ENCODE measurements at places on chromosomes 1 and 21.

- DNase-seq: no peak
Measured at GRCh38 chr1:184627007-184627341, 127.7 kb downstream of the EDEM3 start.

- DNase-seq: no peak
Measured at GRCh38 chr1:5990913-5991312, 1.3 kb downstream of the NPHP4 start.

GRCh38 chr1:55478742-55479141 lies 263.6 kb upstream of the USP24 start:
- no peak for DNase-seq

DNA sequence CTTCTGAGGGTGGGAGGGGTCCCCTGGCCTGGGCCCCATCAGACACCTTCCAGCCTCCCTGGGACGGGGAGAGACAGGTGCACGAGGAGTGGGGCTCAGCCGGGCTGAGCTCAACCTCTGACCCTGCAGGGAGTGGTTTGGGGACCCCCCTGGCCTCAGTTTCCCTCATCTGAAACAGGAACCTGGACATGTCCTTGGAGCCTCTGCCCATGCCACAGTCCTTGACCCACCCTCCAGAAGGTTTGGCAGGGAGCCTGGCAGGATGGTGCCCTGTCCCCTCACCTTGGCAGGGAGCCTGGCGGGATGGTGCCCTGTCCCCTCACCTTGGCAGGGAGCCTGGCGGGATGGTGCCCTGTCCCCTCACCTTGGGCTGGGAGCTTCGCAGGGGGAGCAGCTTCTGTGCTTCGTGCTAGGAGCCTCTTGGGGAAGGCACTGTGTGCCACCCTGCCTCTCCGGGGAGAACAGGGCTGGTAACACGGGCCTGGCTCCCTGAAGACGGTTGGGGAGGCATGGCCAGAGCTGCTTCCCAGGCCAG lies 58.3 kb downstream of the SLX9 start:
- DNase-seq: no peak

DNA sequence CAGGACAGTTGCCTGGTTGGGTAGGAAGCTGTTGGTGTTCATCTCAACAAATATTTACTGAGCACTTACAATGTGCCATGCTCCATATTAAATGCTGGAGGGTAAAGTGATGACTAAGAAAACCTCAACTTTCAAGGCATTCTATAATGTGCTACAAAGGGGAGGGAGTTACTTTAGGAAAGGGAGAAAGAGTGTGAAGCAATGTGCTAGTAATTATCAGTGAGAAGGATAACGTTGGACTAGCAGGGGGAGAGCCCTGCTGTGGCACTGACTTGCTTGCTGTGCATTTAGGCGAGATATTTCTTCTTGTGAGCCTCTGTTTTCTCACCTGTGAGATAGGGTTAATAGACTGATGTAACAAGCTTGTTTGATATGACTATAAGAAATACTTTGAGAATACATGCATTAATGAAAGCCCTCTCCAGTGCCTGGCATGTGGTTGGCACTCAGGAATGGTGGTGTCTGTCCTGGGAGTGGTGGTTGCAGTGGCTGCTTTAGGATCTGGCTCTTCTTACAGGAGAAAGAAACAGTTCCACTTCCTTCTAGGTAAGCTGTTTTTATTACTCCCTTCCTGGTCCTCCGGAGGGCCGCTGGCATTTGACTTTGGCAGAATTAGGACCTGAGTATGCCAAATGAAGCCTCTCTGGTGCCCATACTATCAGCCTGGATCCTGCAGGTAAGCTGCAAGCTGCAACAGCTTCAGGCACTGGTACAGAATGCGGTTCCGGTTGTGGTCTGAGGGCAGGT lies 111.1 kb upstream of the COA6 start:
- DNase-seq: no peak

DNA sequence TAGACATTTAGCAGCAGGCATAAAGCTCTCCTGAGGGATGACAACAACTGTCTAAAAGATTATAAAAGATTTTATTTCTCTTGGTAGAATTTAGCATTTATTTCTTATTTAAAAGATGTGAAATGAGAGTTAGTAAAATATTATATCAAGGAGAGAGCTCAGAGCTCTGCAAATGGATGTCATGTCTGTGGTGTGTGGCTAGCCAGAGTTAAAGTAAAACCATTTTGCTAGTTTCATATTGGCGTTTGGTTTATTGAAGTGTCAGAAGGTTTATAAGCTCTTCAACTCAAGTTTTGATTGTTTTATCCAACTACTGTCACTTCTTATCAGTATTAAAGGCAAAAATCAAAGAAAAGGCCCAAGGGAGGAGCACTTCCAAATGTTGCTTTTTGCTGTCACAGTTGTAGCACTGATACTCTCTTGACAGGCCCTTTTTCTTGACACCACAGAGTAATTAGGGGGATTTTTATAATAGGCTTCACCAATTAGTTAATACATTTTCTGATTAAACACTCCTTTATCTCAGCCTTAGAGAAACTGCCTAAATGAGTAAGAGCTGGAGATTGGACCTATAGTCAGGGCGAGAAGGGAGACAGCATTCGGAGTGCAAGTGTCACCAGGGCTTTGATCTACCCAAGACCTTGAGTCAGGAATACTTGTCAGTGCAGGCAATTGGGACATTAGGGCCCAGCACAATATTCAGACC lies 233.9 kb downstream of the PTBP2 start:
- DNase-seq: no peak
